NCI-H2227 treated with DMSO at 0.1 percent for 48 hours (cell line): ENCODE measurements at places on chromosomes 13 and 19.

GRCh38 chr13:81686877-81687276, 1346.0 kb upstream of the SPRY2 start:
- peak; percentile 1 for DNase-seq

DNA sequence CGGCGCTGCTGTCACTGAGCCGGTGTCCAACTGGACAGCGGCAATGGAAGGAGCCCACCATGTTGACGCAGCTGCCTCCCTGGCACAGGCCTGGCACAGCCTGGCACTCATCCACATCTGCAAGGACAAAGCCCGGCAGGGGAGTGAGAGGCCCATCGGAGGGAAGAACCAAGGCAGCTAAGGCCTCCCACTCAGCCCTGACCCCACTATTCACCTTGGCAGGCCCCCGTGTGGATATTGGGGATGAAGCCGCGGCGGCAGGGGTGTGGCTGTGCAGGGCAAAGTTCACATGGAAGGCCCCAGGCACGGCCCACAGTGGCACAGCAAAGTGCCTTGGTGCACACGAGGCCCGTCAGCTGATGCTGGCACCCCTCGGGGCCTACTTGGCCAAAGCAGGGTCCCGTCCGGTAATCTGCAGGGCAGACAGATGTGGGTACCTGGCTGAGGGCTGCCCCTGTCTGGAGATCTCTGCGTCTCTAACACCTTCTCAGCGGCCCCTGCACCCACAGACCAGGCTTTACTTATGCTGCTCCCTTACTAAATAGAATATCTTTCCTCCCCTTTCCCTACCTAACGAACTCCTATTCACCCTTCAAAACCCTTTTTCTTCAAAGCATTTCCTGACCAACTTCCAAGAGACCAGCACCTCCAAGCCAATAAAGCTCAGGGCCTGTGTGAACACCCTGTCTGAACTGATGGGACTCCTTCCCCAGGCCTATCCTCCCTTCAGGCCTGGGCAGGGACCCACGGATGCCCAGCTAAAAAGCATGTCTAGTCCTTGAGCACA, 7.5 kb downstream of the FBN3 start:
- no peak for DNase-seq

- DNase-seq: no peak
Measured at GRCh38 chr13:109941221-109941620, 154.8 kb upstream of the IRS2 start.

DNA sequence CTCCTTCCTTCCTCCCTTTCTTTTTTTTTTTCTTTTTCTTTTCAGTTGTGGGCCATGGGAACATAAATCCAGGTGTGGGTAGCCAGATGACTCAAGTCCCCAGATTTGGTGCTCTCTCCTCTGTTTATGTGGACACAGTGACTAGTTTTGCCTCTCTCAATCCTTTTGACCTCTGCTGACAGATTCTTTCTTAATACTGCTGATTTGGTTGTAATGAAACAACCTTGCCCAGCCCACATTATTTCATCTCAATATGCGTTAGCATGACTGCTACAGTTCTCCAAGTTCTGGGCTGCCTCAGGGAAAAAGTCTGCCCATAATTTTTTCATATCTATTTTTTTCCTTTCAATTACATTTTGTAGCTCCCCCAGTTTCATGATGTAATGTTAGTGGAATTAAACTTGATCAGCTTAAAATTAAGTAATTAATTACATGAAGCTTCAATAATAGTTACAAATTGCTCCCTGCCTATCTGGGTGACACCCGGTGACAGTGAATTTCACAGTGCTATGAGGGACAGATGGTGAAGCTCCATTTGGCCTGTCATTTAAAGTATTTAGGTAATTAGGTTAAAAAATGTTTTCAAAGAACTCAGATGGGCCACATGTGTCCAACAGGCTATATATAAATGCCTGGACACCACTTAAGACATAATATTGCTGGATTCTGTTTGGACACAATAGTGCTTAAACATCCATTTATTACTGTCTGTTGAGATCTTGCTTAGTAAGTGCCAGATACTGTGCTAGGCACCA, 118.8 kb upstream of the FRY start:
- DNase-seq: no peak

- no peak for DNase-seq
Measured at GRCh38 chr19:29871143-29871542, 59.4 kb downstream of the CCNE1 start.

GRCh38 chr19:4456476-4456842, 1.1 kb downstream of the UBXN6 start:
- DNase-seq: no peak

- DNase-seq: no peak
Measured at GRCh38 chr13:95226932-95227695, 74.1 kb downstream of the ABCC4 start.

DNA sequence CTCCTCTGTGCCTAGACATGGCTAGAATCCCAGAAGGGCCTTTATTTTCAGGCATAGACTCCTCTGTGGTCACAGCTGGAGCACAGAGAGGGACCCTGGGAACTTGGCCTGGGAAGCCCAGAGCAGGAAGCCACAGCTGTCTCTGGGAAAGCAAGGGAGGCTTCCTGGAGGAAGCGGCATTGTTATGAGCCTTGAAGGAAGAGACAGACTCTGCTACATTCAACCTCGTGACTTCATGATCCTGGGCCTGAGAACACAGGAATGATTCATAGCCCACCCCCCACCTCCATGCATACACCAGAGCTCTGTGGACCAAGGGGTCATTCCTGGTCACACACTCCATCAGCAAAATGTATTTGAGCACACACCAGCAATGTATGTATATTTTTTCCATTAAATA, 8.6 kb downstream of the RDH8 start:
- DNase-seq: no peak

DNA sequence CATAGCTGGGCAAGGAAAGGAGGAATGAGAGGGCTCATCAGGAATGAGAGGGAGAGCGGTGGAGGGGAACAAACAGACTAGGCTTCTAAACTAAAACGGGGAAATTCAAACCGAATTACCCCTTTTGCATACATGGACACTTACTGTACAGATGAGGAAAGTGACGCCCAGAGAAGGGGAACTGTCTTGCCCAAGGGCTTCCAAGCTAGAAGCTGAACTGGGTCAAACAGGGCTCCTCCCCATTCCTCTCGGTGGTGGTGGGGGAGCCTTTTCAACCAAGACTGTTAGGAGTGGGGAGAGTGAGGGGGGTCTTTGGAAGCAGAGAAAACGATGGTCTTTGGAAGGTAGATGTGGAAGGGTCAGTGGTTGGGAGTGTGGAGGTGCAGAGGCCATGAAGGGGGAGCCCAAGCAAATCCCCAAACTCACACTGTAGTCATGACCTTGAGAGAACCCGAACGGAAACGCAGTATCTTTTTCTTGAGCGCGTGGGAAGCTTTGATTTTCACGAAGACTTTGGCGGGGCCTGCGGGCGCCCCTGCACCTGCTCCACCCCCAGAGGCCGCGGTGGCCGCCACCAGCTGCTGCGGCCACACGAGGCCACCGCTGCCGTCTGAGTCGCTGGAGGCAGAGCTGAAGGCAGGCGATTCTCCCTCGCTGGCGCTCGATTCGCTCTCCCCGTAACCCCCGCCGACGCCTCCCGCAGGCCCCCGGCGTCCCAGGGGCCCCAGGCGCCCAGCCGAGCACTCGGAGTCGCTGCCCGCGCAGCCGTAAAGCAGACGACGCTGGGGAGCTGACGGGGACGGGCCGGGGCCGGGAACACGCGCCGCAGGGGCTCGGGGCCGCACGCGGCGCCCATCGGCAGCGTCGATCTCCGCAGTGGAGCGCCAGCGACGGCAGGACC, 12.3 kb upstream of the GNG8 start:
- no peak for DNase-seq

- no peak for DNase-seq
Measured at GRCh38 chr19:16096280-16096855, 15.3 kb upstream of the RAB8A start.

DNA sequence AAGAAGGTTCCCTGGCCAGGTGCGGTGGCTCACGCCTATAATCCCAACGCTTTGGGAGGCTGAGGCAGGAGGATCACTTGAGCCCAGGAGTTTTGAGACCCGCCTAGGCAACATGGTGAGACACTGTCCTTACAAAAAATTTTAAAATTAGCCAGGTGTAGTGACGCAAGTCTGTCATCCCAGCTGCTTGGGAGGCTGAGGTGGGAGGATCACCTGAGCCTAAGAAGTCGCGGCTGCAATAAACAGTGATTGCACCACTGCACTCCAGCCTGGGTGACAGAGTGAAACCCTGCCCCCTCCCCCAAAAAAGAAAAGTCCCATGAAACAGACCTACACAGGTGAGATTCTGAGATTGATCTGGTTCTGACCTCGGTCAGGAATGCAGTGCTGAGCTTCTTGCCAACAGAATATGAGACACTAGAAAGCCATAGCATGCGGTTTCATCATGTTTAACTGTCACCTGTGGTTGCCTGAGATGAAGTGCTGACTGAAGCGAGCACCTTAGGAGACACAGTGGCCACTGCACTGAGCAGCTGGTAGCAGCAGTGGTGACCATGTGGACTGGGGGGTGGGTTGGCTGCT, 2.0 kb upstream of the A1BG start:
- no peak for DNase-seq

DNA sequence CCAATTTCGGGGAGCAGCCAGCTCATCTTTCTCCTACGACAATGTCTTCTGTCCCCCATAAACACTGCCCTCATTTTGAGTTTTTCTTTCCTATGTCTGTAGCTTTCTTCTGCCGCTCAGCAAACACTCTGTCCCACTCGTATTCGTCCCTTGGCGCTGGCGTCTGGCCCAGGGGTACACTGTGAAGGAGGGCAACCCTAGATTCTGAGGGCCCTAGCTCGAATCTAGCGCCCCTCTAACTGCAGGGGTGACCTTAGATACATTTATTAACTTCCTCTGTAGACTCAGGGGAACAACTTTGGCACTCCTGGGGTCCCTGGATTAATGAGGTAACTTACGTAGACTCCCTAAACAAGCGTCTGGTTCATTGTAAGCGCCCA, 677 bp upstream of the LRCH1 start:
- no peak for DNase-seq

- DNase-seq: no peak
Measured at GRCh38 chr13:19674898-19675297, 41.4 kb downstream of the MPHOSPH8 start.
